Ureter (tissue), 1 donor: ENCODE measurements at places on chromosomes 4 and X. TPM values are rescaled to one million over a fixed set of nuclear protein-coding genes. Genes with fewer than 3 reads are reported as not detected.

- DNase-seq: no peak
Observed at GRCh38 chr4:140704964-140705363, 51.2 kb downstream of the TBC1D9 start.

DNA sequence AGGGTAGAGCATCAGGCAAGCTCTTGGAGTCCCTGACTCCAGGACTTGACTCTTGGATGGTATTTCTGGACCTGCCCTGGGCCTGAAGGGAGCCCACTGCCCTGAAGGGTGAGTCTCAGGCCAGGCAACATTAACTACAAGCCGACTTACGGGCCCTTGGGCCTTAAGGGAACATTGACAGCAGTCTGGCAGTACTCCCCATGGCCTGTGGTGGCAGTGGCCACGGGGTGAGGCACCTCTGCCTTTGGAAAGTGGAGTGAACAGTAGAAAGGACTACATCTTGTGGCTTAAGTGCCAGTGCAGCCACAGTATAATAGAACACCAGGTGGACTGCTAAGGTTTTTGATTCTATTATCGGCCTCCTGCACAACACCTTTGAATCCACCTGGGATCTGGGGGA, 36.3 kb downstream of the SH3BGRL start:
- no peak for DNase-seq

GRCh38 chr4:55742655-55743202, 76.9 kb upstream of the EXOC1L start:
- DNase-seq: no peak

Gene STOX2
- 38.1 TPM for total RNA-seq

GRCh38 chr4:86264241-86264640, 95.6 kb downstream of the MAPK10 start:
- DNase-seq: no peak

DNA sequence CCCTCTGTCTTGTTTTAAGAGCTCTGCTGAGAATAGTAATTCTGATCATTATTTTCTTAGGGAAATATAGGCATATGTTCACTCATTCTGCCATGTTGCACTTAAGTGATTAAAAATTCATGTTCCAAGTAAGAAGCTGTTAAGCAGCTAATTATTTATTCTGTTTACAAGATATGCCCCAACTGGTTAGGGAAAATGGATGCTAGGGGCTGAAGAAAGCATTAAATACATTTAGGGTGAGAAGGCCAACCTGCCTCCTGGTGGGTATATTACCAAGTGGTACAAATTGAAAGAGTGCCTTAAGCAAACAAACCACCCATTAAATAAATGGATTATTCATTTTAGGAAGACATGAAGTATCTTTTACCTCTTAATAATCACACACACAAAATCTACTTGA, 392.6 kb upstream of the EPHA5 start:
- no peak for DNase-seq

DNA sequence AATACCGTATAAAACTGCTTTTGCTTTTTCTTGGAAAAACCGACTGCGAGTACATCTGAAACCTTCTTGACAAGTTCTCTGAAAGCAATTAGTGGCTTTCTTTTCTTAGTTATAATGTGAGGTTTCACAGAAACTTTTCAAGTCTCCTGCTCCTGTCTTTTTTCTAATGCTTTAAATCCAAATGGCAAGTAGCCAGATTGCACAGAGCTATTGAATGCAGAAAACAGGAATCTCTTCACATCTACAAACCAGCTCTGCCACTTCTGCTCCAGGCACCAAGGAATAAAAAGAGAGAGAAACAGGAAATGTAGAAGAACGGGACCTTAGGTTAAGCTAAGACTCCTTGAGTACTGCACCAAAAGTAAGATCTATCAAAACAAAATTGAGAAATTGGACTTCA, 267.3 kb upstream of the TET2 start:
- DNase-seq: no peak

Gene PABPC5
- 1.6 TPM for total RNA-seq

- DNase-seq: no peak
Observed at GRCh38 chr4:4720646-4721045, 138.8 kb upstream of the MSX1 start.

Gene ARAP2
- 45.7 TPM for total RNA-seq

Gene TLR2
- total RNA-seq: 13.9 TPM

DNA sequence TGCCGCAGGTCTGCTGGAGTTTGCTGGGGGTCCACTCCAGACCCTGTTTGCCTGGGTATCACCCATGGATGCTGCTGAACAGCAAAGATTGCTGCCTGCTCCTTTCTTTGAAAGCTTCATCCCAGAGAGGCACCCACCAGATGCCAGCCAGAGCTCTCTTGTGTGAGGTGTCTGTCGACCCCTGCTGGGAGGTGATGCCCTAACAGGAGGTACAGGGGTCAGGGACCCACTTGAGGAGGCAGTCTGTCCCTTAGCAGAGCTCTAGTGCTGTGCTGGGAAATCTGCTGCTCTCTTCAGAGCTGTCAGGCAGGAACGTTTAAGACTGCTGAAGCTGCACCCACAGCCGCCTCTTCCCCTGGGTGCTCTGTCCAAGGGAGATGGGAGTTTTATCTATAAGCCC, 162.7 kb downstream of the NAF1 start:
- no peak for DNase-seq

- peak; percentile 61 for DNase-seq
Observed at GRCh38 chrX:74420196-74421035, 877 bp upstream of the SLC16A2 start.

Gene TIMM17B
- 50.6 TPM for total RNA-seq

GRCh38 chr4:26106776-26107175, 192.8 kb downstream of the SMIM20 start:
- no peak for DNase-seq

- no peak for DNase-seq
Observed at GRCh38 chr4:145170223-145170622, 10.2 kb downstream of the OTUD4 start.

DNA sequence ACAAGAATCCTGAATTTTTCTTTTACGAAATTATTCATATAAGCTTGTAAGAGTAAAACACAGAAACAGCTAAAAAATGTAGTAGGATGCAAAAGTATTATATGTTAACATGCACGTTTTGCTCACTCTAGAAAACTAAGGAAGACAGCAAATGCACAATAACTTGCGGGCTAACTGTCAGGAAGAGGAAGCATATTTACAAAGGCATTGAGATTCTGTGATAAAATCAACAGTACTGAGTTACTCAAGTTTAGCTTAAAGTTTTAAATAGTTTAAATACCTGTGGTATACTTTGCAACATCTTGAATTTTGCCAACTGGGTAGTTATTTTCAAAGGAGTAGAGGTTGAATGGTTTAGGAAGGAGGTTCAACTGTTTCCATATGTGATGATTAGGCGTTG, 37.0 kb downstream of the SH2D1A start:
- DNase-seq: no peak
